ENCODE measurements at places on chromosomes 7 and 10.

DNA sequence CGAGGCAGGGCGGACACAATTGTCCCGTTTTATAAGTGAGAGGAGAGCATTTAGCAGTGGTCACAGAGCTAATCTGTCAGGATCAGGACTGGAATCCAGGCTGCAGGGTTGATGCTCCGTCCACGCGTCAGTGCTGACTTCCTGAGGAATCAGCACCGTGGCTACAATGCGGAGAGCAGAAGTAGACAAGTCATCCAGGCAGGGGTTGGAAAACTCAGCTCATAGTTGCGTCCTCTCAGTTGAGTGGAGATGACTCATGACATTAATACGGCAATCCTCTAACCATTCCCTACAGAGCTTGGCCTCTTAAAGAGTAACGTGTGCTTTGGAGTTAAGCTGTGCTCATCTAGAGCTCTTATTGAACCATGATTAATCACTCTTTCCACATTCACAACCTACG, 17.1 kb upstream of the HTR5A start:
- DNase-seq: no peak

GRCh38 chr7:105454095-105454747, 65.5 kb upstream of the SRPK2 start:
- no peak for DNase-seq

DNA sequence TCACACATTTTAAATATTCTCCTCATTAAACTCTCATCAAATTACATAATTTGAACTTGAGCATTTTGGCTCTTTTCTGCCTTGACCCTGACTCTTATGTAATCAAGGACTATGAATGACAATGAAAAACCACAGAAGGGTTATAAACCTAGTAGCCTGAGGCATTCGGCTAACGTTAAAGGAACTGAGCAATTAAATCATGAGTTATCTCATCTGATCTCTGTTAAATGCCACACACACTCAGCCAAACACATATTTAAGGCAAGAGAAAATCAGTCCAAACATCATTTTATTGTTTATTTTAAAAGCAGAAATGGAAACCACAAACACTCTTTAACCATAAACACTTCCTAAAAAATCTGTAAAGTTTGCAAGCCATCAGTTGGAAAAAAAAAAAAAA, 204.3 kb downstream of the DGKI start:
- no peak for DNase-seq

DNA sequence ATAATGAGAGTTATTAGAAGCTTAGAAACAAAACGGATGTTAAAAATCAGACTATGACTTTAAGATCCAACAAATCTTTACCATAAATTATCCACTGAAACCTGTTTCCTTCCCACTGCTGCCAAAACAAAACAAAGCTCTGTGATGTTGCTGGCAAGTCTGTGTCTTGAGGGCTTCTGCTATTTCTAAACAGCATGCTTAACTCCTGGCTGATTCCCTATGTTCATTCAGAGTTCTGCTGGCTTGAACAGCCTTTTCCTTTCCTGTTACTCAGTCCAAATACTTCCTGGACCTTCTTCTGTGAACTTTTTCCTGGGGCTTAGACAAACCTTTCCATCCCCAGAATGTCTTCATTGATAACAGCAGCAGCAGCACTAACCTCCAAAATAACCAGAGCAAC, 448.1 kb downstream of the SORCS1 start:
- no peak for DNase-seq

DNA sequence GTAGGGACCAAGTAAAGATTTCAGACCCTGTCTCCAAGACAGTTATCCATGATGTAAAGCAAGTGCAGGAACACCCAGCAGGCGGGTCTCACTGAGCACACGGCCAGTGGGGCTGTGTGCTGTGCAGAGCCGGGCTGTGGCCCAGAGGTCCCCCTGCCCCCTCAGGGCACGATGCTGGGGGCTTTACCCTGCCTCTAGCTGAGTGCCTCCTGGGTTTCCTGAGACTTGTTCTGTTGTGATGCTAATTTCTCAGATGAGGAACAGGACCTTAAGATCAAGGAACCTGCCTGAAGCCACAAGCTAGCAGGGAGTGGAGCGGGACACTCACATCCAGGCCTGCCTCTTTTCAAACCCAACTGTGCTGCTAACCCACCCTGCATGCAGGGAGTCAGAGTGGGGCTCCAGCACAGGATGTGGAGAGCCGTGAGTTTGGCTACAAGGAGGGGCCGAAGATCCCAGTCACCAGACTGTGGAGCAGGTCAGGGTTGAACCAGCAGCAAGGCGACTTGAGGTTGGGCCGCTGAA, 76.1 kb upstream of the LYZL2 start:
- DNase-seq: no peak

DNA sequence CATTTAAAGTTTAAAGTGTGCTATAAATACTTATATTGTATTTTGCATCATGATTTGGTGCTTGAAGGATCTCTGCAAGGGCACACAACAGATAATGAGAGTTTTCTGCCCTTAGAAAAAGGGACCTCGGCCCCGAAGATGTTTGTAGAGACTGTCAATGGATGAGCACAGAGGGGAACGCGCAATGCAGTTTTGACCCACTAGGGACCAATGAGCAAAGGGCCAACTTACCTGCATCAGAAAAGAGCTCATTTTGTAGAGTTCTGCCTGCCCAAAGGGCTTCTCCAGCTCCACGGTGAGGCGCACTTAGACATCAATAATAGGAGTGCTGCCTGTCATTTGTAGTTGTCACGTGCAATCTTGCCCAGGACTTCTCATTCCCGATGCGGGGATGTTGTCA, 91.1 kb downstream of the BUB3 start:
- no peak for DNase-seq

DNA sequence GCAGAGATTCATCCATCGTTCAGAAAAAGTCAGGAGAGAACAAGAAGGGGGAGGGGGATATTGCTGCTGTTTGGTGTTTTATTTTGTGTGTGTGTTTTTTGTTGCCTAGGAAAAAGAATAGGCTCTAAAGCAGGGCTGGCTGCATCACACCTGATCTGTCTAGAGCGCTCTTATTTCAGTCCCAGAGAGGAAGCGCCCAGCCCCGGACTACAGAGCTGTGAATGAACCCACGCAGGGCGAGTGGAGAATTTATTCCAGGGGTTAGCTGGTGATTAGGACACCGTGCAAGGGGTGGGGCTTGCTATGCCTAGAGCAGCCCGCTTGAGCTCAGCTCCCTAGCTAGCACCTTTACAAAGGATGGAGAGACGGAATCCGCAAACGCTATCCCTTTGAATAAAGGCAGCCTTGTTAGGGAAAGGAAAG, 621 bp upstream of the FAM13C start:
- peak; percentile 73 for DNase-seq

DNA sequence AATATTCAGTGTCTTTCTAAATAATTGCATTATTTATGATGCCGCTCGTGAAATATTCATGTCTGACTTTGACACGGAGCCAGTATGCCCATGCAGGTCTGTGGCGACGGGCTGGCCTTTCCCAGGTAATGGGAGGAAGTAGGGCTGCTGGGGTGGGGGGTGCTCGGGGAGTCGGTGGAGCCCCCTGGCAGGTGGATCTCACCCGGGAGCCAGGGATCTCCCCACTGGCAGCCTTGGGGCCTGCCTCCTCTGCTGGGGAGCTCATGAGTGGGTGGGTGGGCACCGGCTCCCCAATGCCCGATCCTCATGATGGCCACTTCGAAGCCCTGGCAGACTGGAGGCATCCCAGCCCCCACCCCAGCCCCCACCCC, 52.8 kb downstream of the PWWP2B start:
- no peak for DNase-seq

DNA sequence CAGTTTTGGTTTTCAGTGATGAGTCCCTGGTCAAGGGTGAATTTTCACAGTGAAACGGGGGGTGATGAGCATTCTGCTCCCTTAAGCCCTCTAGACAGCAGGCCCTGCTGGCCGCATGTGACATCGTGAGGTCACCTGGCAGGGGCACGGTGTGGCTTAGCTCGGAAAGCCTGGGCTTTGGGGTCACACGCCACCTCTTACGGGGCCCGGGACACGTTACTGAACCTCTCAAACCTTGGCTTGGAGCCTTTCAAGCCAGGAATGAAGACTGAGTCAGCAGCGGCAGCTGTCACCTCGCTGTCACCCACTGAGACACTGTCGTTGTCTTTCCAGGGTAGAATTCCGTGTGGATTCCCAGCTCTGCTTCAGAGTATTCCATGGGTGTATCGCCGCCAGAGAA, 4.1 kb downstream of the GET4 start:
- no peak for DNase-seq

GRCh38 chr7:144011458-144012230, 11.5 kb downstream of the OR6B1 start:
- no peak for DNase-seq

DNA sequence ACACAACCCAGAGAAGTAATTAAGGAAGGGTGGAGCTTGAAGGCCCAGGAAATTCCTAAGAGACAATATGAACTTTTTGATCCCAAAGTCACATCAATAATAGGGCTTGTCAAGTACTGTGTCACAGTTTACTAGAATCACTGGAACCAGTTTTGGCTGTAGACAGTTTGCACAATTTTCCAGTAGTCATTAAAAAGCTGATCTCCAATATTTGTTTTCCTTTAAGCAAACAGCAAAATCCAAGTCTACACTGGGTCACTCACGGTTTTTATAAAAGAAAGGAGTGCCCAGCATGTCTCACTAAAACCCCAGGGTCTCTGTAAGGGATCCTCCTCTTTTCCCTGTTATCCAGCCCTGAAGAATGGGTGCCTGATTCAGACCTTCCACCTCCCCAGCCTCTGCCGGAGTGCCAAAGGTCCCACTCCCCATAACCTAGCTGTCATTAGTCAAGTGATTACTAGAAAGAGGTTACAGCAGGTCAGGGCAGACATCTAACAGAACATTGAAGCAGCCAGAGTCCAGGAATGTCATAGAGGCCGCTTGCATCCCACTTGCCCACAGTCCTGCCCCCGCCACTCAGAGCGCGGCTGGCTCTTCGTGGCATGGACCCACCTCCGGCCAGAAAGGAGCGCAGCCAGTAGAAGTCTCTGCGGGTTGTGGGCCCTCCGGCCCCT, 552 bp downstream of the SLC25A16 start:
- no peak for DNase-seq

- DNase-seq: peak; percentile 58
Measured at GRCh38 chr7:35254496-35255442, 869 bp upstream of the TBX20 start.

GRCh38 chr10:27744802-27745731, 552 bp downstream of the MKX start:
- DNase-seq: peak; percentile 66

DNA sequence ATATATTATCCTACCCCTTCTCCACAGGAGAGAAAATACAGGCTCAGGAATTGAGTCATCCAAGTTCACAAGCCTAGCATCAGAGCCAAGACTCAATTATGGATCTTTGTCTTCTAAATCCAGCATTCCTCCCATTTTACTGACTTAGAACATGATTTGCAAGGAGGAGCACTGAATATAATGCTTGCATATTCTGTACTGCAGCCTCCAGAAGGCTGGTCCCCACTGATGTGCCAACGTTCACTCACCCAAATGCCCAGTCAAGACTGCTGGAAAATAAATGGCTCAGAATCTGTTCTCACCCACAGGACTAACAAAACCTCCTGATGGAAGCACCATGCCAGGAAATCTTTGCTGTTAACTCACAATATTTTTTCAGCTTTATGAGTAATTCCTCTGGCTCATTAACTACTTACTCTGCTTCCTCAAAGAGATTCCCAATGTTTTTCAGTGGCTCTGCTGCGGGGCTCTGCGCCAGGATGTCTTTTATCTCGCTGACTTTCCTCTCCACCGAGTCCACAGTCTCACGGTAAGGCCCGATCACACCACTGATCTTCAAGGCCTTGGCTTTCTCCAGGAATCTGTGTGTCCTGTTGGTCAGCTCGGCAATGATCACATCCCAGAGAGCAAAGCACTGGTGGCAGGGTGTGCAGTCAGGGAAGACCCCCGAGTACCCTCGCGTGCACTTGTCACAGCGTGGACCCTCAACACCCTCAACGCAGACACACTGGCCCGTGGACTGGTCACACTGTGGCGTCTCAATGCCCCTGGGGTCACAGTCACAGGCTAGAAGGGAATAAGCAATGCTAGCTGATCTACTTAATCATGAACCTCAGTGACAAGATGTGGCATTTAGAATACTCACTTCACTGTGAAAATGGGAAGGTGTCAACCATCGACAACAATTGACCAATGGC, 48.8 kb downstream of the DLD start:
- no peak for DNase-seq

- peak; percentile 29 for DNase-seq
Measured at GRCh38 chr10:48649349-48649944, 35.2 kb upstream of the WDFY4 start.

DNA sequence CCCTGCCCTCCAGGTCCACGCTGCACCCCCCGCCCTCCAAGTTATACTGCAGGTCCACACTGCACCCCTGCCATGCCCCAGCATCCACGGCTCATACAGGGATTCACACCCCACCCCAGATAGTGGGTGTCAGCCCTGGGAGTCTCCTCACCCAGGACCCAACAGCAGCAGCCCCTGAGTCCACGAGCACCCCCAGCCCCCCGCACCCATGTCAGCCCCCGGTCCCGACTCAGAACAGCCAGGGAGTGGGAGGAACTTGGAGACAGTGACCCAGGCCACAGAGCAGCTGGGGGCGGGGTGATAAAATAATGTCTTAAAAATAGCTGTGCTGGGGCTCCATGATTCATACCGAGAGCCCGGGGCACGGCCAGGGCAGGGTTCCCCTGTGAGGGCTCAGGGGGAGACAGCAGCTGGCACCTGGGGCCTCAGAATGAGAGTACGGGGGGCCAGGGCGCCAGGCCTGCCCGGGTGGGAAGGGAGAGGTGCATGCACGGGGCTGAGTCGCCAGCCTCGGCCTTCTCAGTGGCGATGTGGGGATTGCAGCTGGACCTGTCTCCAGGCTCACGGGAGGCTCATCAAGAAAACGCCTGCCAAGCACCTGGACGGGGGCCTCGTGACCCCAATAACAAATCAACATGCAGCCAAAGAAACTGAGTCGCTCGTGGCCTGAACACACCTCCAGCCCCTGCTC, 29.8 kb downstream of the ADAP1 start:
- DNase-seq: no peak

DNA sequence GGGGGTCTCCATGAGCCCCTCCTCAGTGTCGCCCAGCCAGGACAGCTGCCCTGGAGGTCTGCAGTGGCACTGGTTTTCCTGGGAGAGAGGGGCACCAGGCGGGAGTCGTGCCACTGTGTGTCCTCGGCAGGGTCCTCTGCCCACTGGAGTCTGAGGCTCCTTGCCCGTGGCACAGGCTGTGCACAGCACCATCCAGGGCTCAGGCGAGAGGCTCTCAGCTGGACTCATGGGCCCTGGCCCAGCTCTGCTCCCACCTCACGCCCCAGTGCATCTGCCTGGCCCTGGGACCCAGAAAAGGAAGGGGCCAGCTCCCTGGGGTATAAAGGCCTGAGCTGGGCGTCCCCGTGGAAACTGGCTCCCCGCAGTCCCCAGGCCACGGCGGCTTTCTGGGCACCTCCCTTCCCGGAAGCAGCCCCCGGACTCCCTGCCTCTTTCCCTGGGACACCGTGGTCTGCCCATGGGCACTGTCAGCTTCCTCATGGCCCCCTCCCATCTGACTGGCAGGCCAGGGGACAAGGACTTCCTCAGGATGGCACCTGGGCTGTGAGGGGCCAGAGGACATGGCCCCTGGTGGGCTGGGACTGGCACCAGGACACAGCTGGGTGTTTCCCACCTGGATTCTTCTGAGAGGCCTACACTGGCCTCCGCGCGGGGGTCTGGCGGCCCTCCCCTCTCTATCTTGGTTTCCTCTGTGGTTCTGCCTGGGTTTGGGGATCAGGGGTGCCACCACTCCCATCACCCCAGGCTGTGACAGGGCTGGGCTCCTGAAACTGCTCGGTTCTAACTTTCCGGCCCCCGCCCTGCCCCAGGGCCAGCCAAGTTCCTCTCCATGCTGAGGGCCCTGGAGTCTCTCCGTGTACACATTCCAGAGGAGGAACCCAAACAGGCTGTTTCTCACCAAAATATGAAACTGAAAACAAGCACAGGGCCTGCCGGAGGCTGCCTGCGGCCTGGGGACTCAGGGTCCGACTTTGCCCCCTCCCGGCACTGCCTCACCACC, 5.5 kb downstream of the FOXL3 start:
- no peak for DNase-seq

Measured in right forelimb (tissue), 1 donor.